Activated CD4-positive, alpha-beta T cell treated with anti-CD3 and anti-CD28 coated beads for 36 hours (primary cell): ENCODE measurements at places on chromosomes 16 and 17. TPM values are rescaled to one million over a fixed set of nuclear protein-coding genes. Genes with fewer than 3 reads are reported as not detected.

Gene DOC2B
- 0.04 TPM for total RNA-seq

Gene KRT33B
- not detected for total RNA-seq

Gene TMEM88
- total RNA-seq: 3.5 TPM

GRCh38 chr17:63988741-63989621 is 9.2 kb upstream of the PRR29 start:
- no peak overlapping the region for H3K4me3 ChIP-seq
- DNase-seq: no peak
- peaks cover 44% of the 10 kb centered on the region for H3K4me1 ChIP-seq
- H3K27ac ChIP-seq: no peak overlapping the region
- no peaks in the 10 kb centered on the region for H3K27me3 ChIP-seq
- no peaks in the 10 kb centered on the region for H3K36me3 ChIP-seq

Gene CDRT4
- total RNA-seq: 1.9 TPM

Gene PRR35
- not detected for total RNA-seq

- H3K36me3 ChIP-seq: no peaks in the 10 kb centered on the region
- H3K27ac ChIP-seq: peak overlapping the region; percentile 91
- peaks cover 21% of the 10 kb centered on the region for H3K4me1 ChIP-seq
- no peak for DNase-seq
- peaks cover 1% of the 10 kb centered on the region for H3K27me3 ChIP-seq
Observed at GRCh38 chr17:56779322-56779721, 54.4 kb downstream of the C17orf67 start.
